ENCODE measurements at places on chromosomes 4 and X. TPM values are rescaled to one million over a fixed set of nuclear protein-coding genes. Genes with fewer than 3 reads are reported as not detected.

- DNase-seq: peak; percentile 93
These were observed at the start of gene PRRG1 for GRCh38 chrX:37349221-37350033. TSS of gene PRRG1 (plus strand) at chrX:37349364. CDS start at chrX:37406250, 56,886 bp downstream.

DNA sequence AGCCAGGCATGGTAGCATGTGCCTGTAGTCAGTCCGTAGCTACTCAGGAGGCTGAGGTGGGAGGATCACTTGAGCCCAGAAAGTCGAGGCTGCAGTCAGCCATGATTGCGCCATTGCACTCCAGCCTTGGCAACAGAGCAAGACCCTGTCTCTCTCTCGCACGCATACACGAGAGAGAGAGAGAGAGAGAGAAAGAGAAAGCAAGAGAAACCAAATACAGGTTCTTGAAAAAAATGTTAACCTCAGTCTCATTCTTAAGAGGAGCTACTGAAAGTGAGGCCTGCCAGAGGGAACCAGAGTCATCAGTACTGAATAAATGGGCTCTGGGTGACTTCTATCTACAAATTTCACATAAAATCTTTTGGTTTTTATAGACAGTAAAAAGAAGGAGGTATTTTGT, 42.9 kb downstream of the KIAA0232 start:
- DNase-seq: no peak

- peak; percentile 69 for DNase-seq
These were observed 57.0 kb downstream of the TRIML1 start for GRCh38 chr4:188196134-188196735.

DNA sequence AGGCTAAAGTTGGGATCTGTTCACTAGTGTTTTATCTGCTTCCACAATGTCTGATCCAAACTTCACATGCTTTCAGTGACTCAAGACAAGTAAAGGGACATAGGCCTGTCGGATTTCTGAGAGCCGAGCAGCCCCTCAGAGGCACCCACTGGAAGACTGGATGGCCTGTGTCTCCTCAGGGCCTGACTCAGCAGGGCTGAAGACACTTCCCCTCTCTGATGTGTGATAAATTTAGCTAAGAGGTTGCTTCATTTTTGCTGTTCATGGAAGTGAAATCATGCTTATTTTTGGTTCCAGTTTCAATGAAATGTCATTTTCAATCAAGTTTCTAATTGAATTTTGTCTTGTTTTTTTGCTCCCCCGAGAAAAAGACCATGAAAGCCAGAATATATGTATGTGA, 93.7 kb downstream of the MXRA5 start:
- DNase-seq: no peak

DNA sequence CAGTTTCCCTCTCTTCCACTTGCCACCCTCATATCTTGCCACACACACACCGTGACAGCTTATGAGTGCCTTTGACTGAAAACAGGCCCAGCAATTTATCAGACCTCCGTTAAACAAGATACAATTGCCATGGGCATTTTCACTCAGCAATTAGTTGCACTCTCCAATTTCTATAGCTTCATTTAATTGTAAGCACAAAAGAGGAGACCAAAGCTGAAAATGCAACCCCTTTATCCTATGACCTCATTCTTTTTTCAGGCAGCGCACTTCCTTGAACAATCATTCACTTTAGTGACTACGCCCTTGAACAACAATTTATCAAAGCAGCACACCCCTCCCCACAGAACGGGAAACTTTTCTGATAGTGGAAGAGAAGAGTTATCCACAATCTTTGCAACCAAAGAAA, 4.1 kb downstream of the POF1B start:
- DNase-seq: no peak

DNA sequence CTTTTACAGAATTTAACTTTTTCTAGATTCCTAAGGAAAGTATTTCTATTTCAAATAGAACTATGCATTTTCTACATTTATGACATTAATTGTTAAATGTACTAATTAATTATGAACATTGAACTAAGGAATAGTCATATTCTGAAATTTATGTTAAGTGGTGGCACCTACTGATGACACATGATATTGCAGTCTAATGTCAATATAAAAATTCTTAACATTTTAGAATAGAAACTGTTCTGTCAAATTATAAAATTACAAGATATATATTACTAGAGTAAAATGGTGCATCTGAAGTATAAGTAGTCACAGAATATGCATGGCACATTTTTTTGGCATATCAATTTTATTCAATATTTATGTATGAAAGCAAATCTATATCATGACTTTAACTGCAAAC, 40.2 kb upstream of the NDNF start:
- no peak for DNase-seq

- DNase-seq: no peak
These were observed 436.3 kb downstream of the KLHL13 start for GRCh38 chrX:117680286-117680685.

DNA sequence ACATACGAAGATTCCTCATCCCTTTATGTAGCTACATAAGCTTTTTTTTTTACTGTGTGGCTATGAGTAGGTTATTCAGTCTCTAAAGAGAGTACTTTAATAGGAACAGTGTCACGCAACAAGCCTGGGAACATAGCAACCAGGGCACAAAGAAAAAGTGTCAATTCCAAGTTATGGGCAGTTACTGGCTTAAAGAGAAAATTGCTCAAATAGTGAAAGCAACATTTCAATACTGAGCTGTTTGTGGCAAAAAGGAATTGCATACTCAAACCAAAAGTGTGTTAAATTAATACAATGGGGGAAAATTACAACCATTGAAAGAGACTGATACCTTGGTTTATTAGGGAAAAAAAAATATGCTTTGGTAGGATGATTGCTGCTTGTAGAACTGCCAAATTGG, 41.2 kb upstream of the ENOX2 start:
- no peak for DNase-seq

DNA sequence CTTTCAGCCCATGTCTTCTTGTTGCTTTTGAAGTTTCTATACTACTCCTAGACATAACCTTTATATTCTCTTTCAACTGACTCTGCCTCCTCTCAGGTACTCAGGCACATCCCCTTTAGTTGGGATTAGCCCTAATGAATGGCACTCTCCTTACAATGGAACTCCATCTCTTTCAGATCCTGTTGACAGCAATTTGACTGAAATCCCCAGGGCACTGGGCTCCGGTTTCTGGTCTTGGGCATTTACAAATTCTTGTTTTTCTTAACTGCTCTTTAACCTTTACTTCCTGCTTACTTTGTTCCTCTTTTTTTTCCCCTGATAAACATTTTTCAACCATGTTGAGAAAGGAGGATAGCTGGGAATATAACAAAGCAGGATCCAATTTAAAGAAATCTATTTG, 68.9 kb downstream of the ENOX2 start:
- peak; percentile 10 for DNase-seq

PPEF2 gene
- total RNA-seq: not detected

GRCh38 chr4:31294655-31295480, 574.7 kb downstream of the PCDH7 start:
- DNase-seq: no peak

- DNase-seq: no peak
These were observed 2141.0 kb upstream of the AGA start for GRCh38 chr4:179583221-179583620.

DNA sequence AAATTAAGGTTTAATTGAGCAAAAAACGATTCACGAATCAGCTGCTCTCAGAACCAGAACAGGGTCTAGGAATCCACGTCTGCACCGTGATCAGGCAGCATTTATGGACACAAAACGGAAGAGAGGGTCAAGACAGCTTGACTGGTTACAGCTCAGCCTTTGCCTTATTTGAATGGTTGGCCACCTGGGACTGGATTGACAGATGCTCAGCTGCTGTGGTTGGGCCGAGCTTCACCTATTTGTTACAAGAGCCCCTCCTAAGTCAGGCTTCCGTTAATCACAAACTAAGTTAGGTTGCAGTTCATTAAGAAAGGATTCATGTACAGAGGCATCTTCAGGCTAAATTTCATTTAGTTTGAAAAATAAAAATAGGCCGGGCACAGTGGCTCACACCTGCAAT, 50.6 kb upstream of the MAN2B2 start:
- no peak for DNase-seq

NALF2 gene
- 5.4 TPM for total RNA-seq

DNA sequence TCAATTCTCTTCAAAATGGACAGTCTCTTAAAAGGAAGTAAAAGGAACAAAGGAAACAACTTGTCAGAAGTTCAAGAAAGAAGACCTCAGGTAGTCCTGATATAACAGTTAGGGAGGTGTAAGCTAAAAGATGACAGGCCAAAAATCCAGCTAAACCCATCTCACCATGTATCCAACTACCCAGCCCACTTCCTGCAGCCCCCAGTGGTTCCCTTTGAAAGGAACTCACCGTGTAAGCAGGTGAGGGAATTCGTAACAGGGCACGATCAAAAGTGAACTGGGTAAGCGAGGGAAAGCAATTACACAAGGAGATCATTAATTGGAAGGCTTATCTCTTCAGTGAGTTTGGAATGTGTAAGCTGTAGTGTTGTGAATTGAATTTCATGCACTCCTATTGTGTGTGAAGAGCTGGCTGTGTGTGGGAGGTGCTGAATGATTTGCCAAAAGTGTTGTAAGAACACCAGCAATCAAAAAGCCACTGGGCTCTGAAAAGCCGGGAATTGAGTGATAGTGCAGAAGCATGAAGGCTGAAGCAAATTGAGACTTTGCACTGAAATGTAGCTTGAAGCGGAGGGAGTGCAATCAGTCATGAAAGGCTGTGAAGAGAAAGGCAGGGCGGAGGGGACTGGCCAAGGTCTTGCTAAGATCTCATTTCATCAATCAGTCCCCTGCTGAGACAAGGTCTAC, 914.2 kb upstream of the LCORL start:
- no peak for DNase-seq

DNA sequence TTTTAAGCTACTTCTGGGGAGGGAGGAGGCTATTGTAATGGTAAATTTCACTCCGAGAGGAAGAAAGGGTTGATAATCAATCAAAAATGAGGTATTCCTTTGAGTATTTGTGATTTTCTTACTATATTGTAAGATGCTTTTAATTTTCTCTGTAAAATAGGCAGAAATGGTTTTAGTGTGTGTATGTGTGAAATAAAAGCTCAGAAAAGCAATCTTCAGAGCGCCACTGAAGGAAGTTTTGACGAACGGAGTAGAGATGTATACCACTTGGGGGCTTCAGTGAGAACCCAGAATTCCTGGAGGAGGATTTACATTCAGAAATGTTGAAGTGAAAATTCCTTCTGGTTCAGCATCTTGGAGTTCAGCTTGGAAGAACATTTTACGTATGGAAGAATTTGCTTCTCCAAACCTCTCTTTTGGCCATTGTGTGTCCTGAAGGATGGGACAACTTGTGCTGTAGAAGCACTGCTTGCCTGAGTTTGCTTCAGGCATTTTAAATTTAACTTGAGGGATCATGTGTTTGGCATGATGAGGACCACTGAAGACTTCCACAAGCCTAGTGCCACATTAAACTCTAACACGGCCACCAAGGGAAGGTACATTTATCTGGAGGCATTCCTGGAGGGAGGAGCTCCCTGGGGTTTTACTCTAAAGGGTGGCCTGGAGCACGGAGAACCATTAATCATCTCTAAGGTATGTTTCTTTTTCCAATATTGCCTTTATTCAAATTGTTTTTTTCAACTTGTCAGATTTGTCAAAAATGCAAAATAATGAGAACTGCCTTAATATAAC, 695 bp downstream of the SHROOM3 start:
- DNase-seq: no peak

GRCh38 chr4:100953616-100954015, 393.7 kb downstream of the PPP3CA start:
- DNase-seq: no peak

DNA sequence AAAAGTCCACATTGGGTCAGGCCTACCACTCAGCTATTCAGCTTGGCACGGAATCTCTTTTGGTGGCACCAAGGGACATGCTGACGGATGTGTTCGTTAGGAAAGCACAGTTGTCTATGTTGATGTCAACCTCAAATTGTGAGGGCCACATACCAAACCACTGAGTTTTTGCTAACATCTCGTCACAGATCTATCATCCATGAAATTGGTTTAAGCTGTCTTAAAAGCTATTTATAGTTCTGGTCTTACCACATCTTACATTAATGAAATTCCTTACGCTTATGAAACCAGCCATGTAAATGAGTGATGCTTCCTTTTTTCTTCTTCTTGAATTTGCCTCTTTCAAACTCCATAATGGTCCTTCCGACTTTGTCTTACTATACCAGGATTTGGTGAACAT, 101.5 kb downstream of the MGST2 start:
- DNase-seq: no peak

DNA sequence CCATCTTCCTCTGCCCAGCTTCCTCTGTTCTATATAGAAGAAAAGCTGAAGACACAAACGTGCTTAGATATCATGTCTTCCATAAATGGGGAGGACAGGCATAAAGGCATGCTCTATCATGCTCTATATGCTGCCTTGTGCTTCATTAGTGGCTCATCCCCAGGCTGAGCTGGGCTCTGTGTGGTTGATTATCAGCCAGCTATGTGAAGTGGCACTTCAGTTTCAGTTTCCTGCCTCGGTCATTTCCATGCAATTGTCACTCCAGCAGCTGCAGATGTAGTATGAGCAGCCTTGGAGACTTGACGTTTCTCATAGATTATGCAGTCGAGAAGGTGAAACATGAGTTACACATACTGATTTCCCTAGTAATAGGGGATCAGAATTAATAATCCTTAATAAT, 106.2 kb downstream of the SYTL5 start:
- DNase-seq: no peak

- peak; percentile 39 for DNase-seq
These were observed 166.4 kb downstream of the TRIML1 start for GRCh38 chr4:188305690-188306089.

CACNA1F gene
- 0.55 TPM for total RNA-seq

- DNase-seq: no peak
These were observed 23.1 kb upstream of the PWWP3B start for GRCh38 chrX:106144755-106145639.

DNA sequence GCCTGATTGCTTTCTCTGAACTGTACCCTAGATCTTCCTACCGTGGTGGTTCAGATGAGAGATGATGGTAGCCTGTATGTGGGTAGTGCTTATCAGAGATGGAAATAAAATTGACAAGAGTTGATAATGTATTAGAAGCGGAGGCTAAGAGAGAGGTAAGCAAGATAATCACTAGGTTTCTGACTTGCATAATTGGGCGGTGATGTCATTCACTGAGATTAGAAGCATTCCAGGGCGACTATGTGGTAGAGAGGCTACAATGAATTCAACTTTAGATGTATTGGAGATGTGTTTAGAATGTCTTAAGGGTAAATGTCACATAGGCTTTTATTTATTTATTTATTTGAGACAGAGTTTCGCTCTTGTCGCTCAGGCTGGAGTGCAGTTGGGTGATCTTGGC, 415 bp upstream of the TENM3 start:
- DNase-seq: no peak

C4orf54 gene
- not detected for total RNA-seq

DNA sequence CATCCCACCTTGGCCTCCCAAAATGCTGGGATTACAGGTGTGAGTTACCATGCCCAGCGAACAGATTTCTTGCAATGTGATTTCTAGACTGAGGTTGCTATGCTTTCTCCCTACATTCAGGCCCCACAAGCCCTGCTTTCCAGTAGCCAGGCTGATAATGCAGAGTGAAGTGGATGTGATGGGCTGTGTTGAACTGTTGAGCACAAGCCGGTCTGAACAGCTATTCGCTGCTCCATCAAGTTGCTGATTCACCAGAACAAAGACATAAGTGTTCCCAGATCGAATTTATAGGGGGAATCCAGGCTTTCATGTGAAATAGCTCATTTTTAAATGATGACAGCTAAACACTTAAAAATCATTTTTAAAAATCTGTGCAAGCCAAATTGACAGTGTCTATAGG, 8.0 kb downstream of the NIPAL1 start:
- DNase-seq: no peak

NXF2B gene
- total RNA-seq: 0.11 TPM

SLC6A8 gene
- total RNA-seq: 40.2 TPM

GRCh38 chr4:97139791-97140190, 1003.5 kb downstream of the STPG2 start:
- DNase-seq: no peak

XK gene
- 2.2 TPM for total RNA-seq
